ENCODE measurements at places on chromosomes 4 and X.

GRCh38 chrX:66193821-66194220, 29.8 kb downstream of the HEPH start:
- no peak for DNase-seq

- DNase-seq: peak; percentile 35
Measured at GRCh38 chrX:68511255-68511654, 12.4 kb downstream of the YIPF6 start.

DNA sequence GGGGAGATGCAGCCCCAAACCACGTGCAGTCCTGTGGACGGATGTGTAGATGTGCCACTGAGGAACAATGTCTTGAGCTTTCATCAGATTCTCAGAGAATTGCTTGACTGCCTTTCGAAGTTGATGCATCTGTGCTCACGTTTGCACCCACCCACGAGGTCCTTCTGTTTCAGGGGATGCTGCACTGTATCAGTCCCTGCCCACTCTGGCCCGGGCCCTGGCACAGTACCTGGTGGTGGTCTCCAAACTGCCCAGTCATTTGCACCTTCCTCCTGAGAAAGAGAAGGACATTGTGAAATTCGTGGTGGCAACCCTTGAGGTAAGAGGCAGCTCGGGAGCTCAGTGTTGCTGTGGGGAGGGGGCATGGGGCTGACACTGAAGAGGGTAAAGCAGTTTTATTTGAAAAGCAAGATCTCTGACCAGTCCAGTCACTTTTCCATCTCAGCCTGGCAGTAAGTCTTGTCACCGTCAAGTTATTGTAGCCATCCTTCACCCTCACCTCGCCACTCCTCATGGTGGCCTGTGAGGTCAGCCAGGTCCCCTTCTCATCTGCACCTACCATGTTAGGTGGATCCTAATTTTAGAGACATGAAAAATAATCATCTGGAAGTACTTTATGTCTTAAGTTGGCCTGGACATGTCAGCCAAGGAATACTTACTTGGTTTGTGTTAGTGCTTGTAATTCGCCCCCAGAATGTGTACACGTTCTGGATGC, 36.4 kb upstream of the MSANTD1 start:
- no peak for DNase-seq

DNA sequence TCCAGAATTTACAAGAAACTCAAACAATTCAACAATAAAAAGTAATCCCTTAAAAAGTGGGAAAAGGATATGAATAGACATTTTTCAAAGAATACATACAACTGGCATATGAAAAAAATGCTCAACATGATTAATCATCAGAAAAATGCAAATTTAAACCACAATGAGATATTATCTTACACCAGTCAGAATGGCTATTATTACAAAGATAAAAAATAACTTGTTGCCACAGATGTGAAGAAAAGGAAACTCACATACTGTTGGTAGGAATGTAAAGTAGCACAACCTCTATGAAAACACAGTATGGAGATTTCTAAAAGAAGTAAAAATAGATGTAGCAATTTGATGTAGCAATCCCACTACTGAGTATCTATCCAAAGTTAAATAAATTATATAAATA, 65.1 kb upstream of the DIAPH2 start:
- DNase-seq: no peak

- DNase-seq: no peak
Measured at GRCh38 chr4:187618701-187619281, 376.8 kb upstream of the ZFP42 start.

DNA sequence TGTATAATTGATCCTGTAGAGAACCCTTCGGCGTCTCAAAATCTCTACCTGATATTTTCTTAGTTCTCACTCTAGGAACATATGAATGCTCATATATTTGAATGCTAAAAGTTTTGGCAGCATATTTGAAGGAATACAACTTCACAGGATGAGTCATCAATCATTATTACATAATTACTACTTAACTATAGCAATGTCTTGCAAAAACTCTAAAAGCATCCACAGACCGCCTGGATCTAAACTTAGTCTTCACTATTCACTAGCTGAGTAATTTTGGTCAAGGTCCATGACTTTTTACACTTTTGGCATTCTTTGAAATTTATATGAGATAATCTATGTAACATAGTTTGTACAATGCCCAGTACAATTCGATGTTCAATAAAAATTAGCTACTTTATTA, 194.7 kb downstream of the DTHD1 start:
- DNase-seq: no peak
